ENCODE measurements at places on chromosomes 4 and X.

DNA sequence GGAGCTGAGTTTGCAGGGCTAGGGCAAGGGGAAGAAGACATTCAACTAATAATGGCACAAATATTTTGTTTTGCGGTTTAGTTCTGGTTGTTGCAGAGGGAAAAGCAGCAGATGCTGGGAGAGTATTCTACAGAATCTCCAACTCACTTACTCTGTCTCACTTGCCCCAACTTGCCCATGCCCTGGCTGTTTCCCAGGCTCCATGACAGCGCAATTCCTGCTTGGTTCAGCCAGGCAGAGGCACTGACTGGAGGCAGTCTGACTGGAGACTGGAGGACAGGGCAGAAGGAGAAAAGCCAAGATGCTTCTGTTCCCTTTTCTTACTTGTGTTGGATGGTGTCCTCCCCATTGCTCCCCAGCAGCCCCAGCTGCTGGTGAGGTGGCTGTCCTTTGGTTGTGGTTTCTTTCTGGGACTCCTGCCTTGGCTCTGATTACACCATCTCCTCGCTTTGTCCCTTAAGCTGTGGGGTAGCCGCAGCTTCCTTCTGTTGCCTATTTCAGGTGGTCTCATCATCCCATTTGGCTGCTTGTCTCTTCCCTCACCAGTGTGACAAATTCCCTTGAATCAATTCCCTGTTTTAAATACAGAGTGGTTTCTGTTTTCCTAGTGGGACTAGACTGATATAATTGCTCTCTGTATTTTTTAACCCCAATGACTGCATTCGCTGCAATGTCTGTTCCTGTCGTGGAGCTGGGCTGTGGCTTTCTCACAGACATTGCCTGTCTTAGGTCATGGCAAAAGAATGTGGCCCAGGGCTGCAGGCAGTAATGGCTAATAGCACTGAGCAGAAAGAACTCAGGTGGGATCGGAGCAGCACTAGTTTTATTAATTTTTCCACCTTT, 24.2 kb upstream of the RASL11B start:
- DNase-seq, result no peak

GRCh38 chr4:78004270-78004669, 52.9 kb upstream of the FRAS1 start:
- DNase-seq, result no peak

- DNase-seq, result no peak
Observed at GRCh38 chr4:38650133-38650532, 13.9 kb upstream of the KLF3 start.

DNA sequence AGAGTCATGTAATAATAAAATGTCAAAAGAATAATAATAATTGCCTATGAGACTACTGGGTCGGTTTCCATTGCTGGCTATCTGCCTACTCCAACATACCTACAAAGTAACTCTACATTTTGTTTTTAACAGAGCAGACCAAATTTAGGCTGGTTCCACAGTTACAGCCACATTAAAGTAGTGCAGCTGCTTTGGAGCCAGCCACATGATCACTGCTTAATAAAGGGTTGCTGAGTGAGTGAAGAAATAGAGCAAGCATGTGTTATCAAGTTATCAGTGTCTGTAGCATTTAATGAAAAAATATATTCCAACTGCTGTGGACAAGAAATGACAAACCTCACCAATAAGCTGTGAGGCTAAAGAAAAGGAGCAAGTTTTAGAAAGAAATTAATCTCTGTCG, 782.3 kb downstream of the PCDH18 start:
- DNase-seq, result no peak

- DNase-seq, result no peak
Observed at GRCh38 chrX:21728276-21728968, 29.5 kb downstream of the SMPX start.

GRCh38 chr4:184644553-184645307, 4.5 kb downstream of the CASP3 start:
- DNase-seq, result no peak

DNA sequence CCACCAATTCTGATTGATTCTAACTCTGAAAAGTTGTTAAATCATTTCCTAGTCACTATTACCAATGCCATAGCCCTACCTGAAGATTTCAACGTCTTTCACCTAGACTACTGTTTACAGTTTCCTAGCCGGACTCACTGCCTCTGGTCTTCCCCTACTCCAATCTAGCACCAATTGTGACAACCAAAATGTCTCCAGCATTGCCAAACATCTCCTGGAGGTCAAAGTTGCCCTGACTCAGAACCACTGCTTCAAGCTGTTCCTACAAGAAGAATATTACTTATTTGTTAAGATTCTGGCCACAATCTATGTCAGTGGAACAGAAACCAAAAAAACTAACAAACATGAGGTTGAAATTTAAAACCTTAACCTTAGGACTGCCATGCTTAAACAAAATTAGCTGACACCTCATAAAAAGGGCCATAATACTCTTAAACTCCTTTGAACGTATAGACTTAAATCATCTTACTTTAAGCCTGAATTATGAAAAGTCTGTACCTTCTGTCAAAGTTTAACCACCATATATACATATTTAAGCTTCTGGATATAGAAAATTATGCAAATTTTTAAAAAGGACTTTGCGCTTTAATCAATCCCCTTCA, 2.1 kb downstream of the PDS5A start:
- DNase-seq, result no peak

DNA sequence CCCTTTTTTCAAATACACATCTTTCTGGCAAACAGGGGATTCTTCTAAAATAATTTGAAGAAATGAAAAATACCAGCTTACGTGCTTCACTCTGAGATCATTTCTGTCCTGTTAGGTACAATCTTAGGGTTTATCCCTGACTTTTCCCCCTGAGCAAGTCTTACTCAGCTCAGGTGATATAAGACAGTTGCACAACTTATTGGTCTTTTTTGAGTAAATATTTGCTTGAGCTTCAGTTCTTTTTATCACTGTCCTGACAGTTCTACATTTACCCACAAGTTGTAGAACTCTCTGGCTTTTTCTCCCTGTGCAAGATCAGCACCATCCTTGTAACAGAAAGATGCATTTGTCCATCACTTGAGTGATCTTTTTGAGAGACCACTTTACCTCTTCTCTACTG, 84.9 kb downstream of the MID1IP1 start:
- DNase-seq, result no peak

GRCh38 chrX:23575281-23575680, 92.0 kb upstream of the PRDX4 start:
- no peak for DNase-seq

- DNase-seq, result no peak
Observed at GRCh38 chr4:27702730-27703431, 842.2 kb downstream of the STIM2 start.

- no peak for DNase-seq
Observed at GRCh38 chr4:27020203-27020602, 159.6 kb downstream of the STIM2 start.

DNA sequence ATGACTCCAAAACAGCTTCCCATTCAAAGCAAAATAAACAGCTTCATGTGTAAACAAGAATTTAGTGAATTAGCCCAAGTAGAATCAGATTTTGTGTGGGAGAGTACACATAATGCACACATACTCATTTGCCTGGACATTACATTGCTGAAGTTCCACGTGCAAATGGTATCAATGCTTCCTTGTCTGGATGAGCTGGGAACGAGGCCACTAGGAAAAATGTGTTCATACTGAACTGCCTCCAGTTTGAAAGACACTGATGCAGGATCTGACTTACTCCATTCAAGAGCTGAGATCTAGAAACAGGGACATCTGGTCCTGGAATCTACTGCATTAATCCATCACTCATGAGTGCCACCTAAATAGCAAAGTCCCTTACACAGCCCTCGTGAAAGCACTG, 228.0 kb downstream of the APBB2 start:
- no peak for DNase-seq

- no peak for DNase-seq
Observed at GRCh38 chr4:62930884-62931283, 1478.4 kb downstream of the TECRL start.

GRCh38 chrX:100328351-100328750, 81.7 kb downstream of the PCDH19 start:
- no peak for DNase-seq

- no peak for DNase-seq
Observed at GRCh38 chr4:184457535-184458249, 16.7 kb downstream of the IRF2 start.

- DNase-seq, result no peak
Observed at GRCh38 chr4:75002381-75002780, 69.5 kb downstream of the PARM1 start.

- DNase-seq, result no peak
Observed at GRCh38 chrX:134909261-134909660, 81.5 kb upstream of the SMIM10 start.

GRCh38 chrX:13144927-13145655, 100.7 kb upstream of the FAM9C start:
- no peak for DNase-seq

DNA sequence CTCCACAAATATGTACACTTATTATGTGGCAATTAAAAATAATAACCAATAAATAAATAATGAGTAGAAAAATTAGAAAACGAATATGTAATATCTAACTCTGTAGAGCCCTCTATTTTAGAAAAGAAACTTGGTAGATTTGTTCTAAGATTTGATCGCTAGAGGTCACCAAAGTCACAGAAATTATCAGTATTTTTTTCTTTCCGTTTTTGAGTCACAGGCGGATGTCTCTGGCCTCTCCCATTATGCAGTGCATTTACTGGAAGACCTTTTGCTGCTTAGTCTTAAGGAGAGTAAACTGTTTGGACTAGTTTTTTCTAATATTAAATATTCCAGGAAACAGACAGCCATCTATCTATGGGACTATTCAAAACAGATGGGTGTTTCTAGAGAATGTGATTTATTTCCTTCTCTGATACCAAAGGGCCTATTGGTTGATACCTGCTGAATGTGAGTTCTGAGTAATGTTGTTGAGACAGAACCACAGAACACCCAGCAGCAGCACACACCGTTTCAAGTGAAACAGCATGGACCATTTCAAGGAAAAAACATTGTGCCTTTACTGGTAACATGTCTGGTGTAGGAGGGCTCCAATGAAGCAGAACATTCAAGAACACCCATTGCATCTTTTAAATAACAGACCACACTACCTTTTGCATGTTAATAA, 34.0 kb upstream of the GYPA start:
- DNase-seq, result no peak

GRCh38 chrX:78375894-78376293, 48.5 kb upstream of the CYSLTR1 start:
- DNase-seq, result no peak

DNA sequence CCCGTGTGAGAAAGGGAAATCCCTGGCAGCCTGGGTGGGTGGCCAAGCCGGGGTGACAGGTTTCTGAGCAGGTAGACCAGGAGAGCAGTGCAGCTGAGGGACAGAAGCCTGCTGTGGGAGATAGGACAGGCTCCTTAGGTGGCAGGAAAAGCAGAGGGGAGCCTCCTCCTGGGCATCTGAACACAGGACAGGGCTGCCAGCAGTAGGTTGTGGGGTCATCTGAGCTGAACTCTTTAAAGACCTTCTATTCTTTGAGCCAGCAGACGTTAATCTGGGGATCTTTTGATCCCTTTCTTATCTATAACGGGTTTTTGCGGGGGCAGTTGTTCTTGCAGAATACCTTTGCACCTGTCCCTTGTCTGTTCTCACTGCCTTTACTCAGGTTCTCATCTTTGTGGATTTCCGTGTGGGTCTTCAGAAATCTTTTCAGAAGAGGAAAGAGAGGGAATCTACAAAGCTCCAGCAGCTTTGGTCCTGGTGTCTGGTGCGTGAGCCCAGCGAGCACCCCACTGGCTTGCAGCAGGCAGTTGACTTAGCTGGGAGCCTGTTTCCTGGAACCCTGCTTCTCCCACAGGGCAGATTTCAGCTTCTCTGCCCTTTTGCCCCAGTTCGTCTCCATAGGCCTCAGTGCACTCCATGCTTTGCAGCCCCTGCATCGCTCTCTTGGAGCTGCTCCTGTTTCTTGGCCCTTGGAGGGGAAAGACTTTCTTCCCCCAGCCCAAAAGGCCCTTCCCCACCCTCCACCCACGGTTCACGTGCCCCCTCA, 35.8 kb upstream of the TADA2B start:
- no peak for DNase-seq

DNA sequence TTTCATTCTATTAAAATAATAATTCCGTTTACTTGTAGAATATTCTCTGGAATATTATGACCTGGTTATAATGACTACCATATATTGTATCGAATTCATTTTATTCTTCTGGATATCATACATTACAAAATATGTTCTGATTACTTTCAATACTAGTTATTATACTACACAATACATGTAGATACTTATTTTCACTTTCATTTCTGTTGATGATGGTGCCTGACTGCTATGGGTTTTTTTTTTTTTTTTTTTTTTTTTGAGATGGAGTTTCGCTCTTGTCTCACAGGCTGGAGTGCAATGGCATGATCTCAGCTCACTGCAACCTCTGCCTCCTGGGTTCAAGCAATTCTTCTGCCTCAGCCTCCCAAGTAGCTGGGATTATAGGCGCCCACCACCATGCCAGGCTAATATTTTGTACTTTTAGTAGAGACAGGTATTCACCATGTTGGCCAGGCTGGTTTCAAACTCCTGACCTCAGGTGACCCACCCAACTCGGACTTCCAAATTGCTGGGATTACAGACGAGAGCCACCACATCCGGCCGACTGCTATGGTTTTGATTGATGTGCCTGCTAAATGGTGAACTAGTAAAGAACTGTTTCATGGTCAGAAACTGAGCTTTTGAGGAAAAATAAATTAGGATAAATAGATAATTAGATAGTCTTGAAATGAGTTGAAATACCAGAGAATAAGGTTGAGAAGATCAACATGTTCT, 39.5 kb downstream of the PCDH10 start:
- no peak for DNase-seq

DNA sequence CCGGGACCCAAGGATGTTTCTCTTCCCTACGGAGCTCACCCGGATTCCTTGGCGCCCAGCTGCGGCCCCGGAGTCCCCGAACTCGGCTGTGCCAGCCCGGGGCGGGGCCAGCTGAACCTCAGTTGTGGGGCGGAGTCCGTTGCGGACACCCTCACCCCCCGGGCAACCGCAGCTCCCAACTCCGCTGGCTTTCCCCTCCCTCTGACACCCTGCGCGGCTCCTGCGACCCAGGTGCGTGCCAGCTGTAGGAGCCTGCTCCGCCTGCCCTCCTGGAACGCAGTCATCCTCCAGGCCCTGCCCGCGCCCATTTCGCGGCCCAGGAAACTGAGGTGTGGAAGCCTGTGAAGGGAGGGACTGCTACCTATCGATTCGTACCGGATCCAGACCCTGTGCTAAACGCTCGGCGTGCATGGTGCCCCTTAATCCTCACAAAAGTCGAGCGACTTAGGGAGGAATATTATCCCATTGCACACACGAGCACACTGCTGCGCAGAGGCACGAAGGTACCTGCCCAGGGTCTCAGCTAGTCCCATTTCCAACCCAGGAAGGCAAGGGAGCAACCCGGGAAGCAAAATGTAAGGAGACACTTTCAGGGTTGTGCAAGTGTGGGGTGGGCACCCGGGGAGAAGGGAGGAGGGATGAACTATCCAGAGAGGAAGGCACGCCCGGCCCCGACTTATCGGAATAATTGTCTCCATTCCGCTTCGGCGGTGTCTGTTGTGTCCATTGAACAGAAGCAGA, 12.3 kb downstream of the MSX1 start:
- DNase-seq, result no peak

GRCh38 chr4:8874896-8875680, 3.4 kb upstream of the HMX1 start:
- DNase-seq, result no peak

- DNase-seq, result no peak
Observed at GRCh38 chr4:14896656-14897175, 105.6 kb upstream of the CPEB2 start.

Data from stimulated activated CD4-positive, alpha-beta T cell treated with anti-CD3 and anti-CD28 coated beads, Interleukin-15, amount 100 ng/mL, for 48 hours (primary cell).